ENCODE measurements at places on chromosomes 3 and 15. TPM values are rescaled to one million over a fixed set of nuclear protein-coding genes. Genes with fewer than 3 reads are reported as not detected.
A peak's percentile ranks its signal among the peaks of the same experiment; 100 is the strongest.

WNT5A gene
- total RNA-seq: 1.4 TPM

PTH1R gene
- total RNA-seq: 0.69 TPM

DNA sequence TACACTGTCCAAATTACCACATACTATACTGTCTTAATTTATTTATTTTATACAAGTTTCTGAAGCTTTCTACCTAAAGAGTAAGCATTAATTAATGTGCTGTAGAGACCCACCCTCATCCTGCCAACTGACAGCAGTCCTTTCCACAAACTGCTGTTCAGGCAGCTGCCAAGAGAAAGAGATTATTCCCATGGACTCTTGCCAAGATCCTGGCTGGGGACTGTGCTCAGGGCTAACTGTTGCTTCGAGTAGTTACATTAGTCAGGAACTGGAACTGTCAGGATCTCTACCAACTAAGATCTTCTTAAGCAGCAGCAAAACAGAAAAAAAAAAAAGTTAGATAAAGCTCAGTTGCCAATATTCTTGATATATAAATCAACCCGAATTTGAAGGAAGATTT is 398.8 kb downstream of the MECOM start:
- H3K27ac ChIP-seq: no peak overlapping the region
- no peak for DNase-seq
- no peaks in the 10 kb centered on the region for H3K27me3 ChIP-seq
- H3K36me3 ChIP-seq: no peaks in the 10 kb centered on the region
- H3K4me1 ChIP-seq: peaks cover 3% of the 10 kb centered on the region
- no peak overlapping the region for H3K4me3 ChIP-seq

MYD88 gene
- 18.8 TPM for total RNA-seq

DNA sequence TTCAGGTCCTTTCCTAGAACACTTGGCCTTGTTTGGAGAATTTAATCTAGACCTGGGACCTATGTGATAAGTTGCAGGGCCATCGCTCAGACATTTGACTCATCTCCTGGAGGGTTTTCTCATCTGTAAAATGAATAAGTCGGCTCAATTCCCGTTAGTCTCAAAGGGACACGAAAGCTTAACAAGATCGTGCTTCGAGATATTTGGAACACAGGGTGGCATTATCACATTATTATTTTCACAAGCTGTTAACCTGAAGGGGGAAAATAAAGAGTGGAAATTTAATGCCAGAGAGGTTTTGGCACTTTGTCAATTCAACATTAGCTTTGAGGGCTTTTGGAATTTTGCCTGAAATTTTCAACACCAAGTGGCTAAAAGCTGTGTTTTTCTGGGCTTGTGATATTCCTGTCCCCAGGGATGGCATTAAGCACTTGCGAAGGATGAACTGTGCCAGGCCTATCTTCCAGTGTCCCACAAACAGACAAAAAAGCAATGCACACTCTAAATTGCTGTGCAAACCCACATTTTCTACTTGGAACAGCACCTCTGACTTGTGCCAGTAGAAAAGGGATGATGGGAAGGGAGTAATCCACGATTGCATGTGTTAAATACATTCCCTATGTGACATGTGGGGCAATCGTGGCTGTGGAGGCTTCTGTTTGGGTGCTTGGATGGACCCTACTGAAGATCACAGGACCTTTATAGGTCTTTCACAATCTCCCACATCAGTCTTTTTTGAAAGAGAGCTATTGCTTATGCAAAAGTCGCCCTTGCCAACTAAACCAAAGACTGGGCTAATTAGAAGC is 478.7 kb downstream of the MFSD1 start:
- peaks cover 10% of the 10 kb centered on the region for H3K27me3 ChIP-seq
- no peak for DNase-seq
- H3K27ac ChIP-seq: no peak overlapping the region
- H3K4me1 ChIP-seq: no peaks in the 10 kb centered on the region
- H3K4me3 ChIP-seq: no peak overlapping the region

C3orf22 gene
- total RNA-seq: not detected

DNA sequence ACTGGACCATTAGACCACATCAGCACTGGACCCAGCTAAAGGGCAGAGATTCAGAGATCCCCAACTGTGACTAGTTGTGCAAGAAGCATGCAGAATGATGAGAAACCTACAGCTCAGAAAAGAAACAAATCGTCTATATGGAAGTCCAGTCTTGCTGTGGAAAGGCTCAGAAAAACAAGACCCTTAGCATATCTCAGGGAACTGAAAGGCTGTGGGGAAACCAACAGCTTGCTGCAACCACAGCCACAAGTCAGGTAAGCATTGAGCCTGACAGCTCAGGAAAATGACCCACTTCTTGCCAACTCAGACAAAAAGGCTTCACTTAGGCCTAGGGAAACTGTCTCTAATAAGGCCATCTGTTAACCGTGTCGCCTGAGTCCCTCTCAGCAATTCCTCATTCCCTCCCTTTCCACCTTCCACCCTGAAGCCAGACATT is 145.6 kb downstream of the LSAMP start:
- no peak overlapping the region for H3K4me3 ChIP-seq
- H3K36me3 ChIP-seq: no peaks in the 10 kb centered on the region
- no peak for DNase-seq
- H3K4me1 ChIP-seq: no peaks in the 10 kb centered on the region
- no peak overlapping the region for H3K27ac ChIP-seq

GRAMD2A gene
- total RNA-seq: 1.7 TPM

DNA sequence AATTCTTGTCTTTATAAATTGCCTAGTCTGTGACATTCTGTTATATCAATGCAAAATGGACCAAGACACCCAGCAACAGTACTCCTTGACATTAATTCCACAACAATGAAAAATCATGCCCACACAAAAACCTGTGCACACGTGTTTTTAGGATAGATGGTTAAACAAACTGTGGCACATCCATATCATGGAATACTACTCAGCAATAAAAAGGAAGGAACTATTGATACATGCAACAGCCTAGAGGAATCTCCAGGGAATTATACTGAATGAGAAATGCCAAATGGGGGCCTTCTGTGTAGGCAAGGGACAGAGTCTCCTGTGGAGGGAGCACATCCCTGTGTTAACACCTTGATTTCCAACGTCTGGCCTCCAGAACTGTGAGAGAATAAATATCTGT is 388.5 kb downstream of the MAGI1 start:
- H3K4me1 ChIP-seq: no peaks in the 10 kb centered on the region
- H3K27ac ChIP-seq: no peak overlapping the region
- no peak for DNase-seq
- H3K36me3 ChIP-seq: no peaks in the 10 kb centered on the region

NR1I2 gene
- 0.29 TPM for total RNA-seq

- no peaks in the 10 kb centered on the region for H3K36me3 ChIP-seq
- DNase-seq: no peak
- H3K27me3 ChIP-seq: no peaks in the 10 kb centered on the region
- H3K4me3 ChIP-seq: no peak overlapping the region
Observed at GRCh38 chr3:143851331-143852017, 3.2 kb upstream of the SLC9A9 start.

DNA sequence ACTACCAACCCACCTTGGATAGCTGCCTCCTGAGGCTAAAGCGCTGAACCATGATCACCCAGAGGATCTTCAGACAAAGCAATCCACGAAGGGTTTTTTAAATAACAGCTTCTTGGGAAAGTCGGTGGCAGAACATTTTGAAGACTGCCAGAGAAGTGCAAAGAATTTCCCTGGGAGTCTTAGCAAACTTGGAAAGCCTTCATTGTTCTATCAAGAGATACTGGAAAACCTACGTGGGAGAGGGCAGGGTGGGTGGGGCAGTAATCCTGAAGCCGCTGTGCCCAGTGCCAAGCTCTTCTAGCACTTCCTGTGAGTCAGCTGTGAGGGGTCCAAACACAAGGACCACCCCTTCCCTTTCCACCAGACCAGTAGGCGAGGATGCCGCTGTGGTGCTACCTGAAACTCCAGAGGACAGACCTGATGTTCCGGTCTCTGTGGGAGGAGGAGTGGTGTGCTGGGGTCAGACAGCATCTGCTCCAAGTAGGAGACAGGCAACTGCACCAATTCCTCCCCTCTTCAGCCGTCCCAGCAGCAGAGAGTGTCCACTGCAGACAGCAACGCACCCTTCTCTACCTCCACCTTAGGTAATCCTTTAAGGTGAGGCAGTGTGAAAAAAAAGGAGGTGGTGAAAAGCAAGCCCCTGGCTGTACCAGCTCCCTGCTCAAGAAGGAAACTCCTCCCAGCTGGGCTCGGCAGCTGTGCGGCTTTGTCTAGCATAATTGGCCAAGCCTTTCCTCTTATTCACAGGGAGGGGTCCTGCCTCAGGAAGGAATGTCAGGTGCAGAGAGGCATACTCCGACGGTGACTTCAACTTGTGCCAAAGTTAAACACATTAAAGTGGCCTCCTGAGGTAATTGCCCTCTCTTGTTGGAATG is 99.0 kb downstream of the TMCC1 start:
- DNase-seq: peak; percentile 92
- H3K27me3 ChIP-seq: no peaks in the 10 kb centered on the region
- peak overlapping the region; percentile 68 for H3K4me3 ChIP-seq
- peak overlapping the region; percentile 82 for H3K27ac ChIP-seq
- peaks cover 9% of the 10 kb centered on the region for H3K4me1 ChIP-seq
- peaks cover 3% of the 10 kb centered on the region for H3K36me3 ChIP-seq

- DNase-seq: no peak
- H3K27me3 ChIP-seq: no peaks in the 10 kb centered on the region
- no peak overlapping the region for H3K27ac ChIP-seq
Observed at GRCh38 chr3:33718595-33718907, 497 bp upstream of the CLASP2 start.

- H3K27ac ChIP-seq: no peak overlapping the region
- no peaks in the 10 kb centered on the region for H3K27me3 ChIP-seq
- no peak overlapping the region for H3K4me3 ChIP-seq
- DNase-seq: peak; percentile 28
- no peaks in the 10 kb centered on the region for H3K36me3 ChIP-seq
Observed at GRCh38 chr3:52774066-52774713, 3.2 kb upstream of the ITIH1 start.

- no peak overlapping the region for H3K27ac ChIP-seq
- peak; percentile 26 for DNase-seq
- no peak overlapping the region for H3K4me3 ChIP-seq
- H3K27me3 ChIP-seq: no peaks in the 10 kb centered on the region
- no peaks in the 10 kb centered on the region for H3K36me3 ChIP-seq
Observed at GRCh38 chr3:126128504-126129397, 44.8 kb upstream of the SLC41A3 start.

- H3K4me1 ChIP-seq: no peaks in the 10 kb centered on the region
- no peak overlapping the region for H3K4me3 ChIP-seq
- no peaks in the 10 kb centered on the region for H3K27me3 ChIP-seq
- peak overlapping the region; percentile 55 for H3K27ac ChIP-seq
- no peak for DNase-seq
- H3K36me3 ChIP-seq: peaks cover 62% of the 10 kb centered on the region
Observed at GRCh38 chr3:130963444-130963843, 63.2 kb downstream of the ASTE1 start.

- peaks cover 100% of the 10 kb centered on the region for H3K27me3 ChIP-seq
- peak; percentile 75 for DNase-seq
- no peaks in the 10 kb centered on the region for H3K4me1 ChIP-seq
- H3K27ac ChIP-seq: peak overlapping the region; percentile 86
- no peaks in the 10 kb centered on the region for H3K36me3 ChIP-seq
Observed at GRCh38 chr15:89368566-89369223, 34.1 kb upstream of the POLG start.

DNA sequence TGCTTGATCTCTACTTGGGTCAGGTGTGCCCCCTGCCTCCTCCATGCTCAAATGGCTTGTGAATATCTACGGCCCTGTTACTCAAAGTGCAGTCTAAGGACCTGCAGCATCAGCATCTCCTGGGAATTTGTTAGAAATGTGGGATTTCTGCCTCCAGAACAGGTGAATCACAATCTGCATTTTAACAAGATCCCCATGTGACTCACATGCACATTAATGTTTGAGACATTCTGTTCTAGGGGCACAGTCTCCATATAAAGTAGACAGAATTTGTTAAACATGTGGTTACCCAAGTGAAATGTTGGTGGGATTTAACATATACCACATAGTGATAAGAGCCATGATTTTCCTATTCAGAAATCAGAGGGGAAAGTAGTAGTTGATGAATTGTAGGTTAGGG is 256.2 kb downstream of the NR1D2 start:
- peaks cover 10% of the 10 kb centered on the region for H3K27me3 ChIP-seq
- H3K36me3 ChIP-seq: no peaks in the 10 kb centered on the region
- no peak for DNase-seq

GLCE gene
- total RNA-seq: 16.3 TPM

ERICH6 gene
- not detected for total RNA-seq

- no peaks in the 10 kb centered on the region for H3K36me3 ChIP-seq
- peaks cover 5% of the 10 kb centered on the region for H3K27me3 ChIP-seq
- H3K27ac ChIP-seq: no peak overlapping the region
- no peaks in the 10 kb centered on the region for H3K4me1 ChIP-seq
- no peak overlapping the region for H3K4me3 ChIP-seq
- DNase-seq: no peak
Observed at GRCh38 chr3:83843716-83844115, 1115.1 kb upstream of the CADM2 start.

DNA sequence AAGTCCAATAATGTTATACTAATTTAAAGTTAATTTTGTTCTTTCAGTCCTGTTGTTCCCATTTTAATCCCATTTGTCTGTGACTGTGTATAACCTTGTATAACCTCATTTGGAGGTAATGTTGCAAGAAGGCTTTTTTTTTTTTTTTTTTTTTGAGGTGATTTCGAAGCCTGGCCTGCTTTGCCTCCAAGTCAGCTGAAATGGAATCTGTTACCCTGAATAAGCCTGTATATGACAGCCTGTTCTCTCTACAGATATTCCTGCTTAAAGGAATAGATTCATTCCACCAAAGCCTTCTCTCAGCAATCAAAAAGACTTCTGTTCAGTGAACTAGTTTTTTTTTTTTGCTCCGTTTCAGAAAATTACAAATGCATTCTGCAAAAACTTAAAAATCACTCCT is 271.8 kb upstream of the UBE2E1 start:
- H3K36me3 ChIP-seq: no peaks in the 10 kb centered on the region
- no peak for DNase-seq
- H3K4me3 ChIP-seq: no peak overlapping the region
- peaks cover 5% of the 10 kb centered on the region for H3K4me1 ChIP-seq
- no peak overlapping the region for H3K27ac ChIP-seq

DNA sequence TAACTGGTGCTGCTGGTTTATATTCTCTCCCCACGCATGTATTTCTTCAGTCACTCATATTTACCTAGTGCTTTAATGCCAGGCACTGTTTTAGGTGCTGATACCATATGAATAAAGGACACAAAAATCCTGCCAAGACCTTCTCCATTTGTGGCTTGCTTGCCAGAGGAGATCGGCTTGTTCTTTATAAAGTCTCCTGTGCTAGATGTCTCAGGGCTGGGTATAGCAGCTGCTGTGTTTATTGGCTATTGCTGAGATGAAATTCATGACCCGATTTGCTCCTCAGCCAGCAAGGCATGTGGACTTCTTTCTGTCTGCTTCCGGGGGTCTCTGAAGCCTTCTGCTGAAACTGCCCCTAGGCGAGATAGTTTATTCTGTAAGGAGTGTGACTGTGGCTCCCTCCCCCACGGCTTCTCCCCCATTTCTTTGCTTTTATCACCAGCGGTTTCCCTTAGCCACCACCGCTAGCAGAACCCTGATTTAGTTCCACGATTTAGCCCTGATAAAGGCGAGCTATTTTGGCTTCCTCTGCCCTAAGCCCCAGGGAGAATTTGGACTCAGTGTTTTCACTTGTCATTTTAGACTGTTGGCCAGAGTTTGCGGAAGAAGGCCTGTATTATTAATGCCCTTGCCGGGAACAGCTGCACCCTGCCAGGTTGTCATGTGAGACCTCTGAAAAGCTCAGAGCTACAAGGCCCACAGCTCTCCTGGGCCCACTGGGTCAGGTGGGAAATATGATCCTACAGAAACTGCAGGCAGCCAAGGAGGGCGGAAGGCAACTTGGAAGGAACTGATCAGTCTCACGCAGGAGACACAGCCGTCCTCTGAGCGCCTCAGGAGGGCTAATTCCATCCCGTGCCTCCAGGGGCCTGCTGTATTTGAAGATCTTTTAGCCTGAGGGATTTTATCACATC is 46.8 kb downstream of the ST6GAL1 start:
- H3K4me3 ChIP-seq: no peak overlapping the region
- DNase-seq: no peak
- H3K4me1 ChIP-seq: peaks cover 4% of the 10 kb centered on the region

Measured in endodermal cell (in vitro differentiated cells).